ENCODE measurements at places on chromosomes 5 and 9.

DNA sequence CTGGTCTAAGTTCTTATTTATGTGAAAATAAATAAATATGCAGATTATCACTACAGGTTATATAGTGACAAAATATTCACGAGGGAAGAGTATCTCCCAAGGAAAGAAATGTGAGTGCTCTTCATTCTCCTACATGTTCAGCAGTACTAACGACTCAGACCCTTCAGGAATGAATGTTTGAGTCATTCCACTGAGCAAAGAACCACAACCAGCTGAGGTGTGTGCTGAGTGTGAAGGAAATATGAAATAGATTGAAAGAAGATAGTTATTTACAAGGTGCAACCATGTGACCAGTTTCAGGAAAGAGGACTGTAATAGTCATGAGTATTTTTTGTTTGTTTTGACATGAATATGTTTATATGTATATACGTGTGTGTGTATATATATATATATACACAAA, 228.7 kb downstream of the TUSC1 start:
- DNase-seq = no peak

- no peak for DNase-seq
Measured at GRCh38 chr5:59943452-59944113, 50.1 kb upstream of the PDE4D start.

DNA sequence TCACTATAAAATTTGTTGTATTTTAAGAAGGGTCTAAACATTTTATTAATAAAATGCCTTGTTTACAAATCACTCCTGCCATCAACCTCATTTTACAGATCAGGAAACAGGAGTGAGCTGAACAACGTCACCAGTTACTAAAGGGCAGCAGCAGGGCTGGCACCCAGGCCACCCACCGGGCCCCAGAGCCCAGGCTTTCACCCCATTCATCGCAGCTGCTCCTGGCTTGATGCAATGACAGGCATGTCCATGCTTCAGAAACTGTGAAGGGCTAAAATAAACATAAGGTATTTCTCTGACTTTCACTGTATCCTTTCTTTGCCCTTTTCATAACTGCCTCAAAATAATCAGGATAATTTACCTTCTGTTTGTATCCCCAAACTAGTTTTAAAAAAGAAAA, 18.1 kb downstream of the MED27 start:
- no peak for DNase-seq

- DNase-seq = no peak
Measured at GRCh38 chr5:10451137-10451824, 9.6 kb downstream of the ROPN1L start.

- DNase-seq = no peak
Measured at GRCh38 chr5:113293975-113294310, 140.8 kb downstream of the TSSK1B start.

DNA sequence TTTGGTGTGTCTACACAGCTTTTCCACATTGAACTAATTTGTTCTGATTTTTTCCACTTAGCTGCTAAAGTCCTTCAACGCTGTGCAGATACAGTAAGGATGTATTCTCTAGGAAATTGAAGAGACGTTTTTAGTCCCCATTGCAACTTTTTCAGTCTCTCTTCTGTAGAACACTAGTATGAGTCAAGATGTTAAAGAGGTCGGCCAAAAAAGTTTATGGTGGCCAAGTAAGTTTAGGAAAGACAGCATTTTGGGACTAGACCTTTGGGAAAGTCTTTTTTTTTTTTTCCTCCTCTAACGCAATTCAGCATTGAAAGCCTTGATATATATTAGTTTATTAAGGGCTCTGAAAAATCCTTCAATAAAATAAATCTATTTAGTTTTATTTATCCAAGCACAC, 243.5 kb upstream of the FBXL7 start:
- no peak for DNase-seq
